ENCODE measurements at places on chromosomes 5 and 9. TPM values are rescaled to one million over a fixed set of nuclear protein-coding genes. Genes with fewer than 3 reads are reported as not detected.

Gene PCDHGC4
- total RNA-seq, result 0.13 TPM

Gene SVEP1
- 14.1 TPM for total RNA-seq

Gene IFNB1
- total RNA-seq, result not detected

Gene HTR4
- not detected for total RNA-seq

Gene MORN5
- total RNA-seq, result not detected

Data from epithelial cell of alveolus of lung (primary cell).